ENCODE measurements at places on chromosomes 3 and 15.

- DNase-seq, result no peak
These were observed 58.9 kb downstream of the ZNF445 start for GRCh38 chr3:44418549-44418948.

GRCh38 chr3:128476659-128477058, 10.0 kb upstream of the DNAJB8 start:
- DNase-seq, result no peak

DNA sequence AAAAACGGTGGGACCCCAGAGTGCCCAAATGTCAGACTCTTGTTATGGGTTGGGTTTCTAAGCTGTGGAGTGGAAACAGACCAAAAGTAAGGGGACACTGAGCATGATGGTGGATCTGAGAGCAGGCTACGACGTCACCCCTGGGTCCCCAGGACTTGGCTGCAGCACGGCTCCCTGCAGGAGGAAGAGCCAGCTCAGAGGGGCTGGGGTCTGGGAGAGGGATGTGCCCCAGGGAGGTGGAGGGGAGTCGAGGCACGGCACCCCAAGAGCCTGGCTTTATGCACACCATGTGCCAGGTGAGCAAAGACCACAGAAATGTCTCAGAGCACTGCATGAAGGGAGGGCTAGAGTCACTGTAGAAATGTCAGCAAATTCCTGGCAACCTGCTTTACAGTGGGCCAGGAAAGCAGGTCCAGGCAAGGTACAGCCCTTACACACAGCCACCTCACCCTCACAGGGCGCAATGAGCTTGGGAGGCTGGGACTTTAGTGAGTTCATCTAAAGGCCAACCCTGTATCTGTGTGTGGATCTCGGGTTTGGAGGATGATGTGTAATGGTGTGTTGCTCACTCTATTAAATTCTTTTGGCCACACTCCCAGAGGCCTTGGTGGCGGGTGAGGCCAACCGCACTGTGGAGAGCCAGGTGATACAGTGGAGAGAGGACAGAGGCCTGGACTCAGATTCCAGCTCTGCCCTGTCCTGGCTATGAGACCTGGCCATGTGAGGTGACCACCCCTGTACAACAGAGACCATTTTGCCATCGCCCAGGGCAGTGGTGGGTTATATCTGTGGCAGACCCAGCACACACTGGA, 14.1 kb downstream of the CTSH start:
- DNase-seq, result no peak

DNA sequence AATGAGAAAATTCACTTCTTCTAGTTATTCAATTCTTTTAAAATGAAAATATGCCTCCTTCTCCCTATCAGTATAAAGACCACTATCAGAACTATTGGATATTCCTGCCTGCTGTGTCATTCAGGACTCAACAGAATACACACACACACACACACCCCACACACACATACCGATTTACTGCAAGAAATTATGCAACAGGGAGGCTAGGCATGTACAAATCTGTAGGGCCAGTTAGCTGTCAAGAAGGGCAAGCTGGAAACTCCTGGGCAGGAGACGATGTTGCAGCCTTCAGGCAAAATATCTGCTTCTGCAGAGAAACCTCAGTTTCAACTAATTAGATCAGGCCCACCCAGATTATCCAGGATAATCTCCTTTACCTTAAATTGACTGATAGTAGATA, 13.9 kb upstream of the RYR3 start:
- no peak for DNase-seq
